ENCODE measurements at places on chromosomes 3 and 15.

GRCh38 chr3:341998-342397 lies 145.4 kb downstream of the CHL1 start:
- DNase-seq, result no peak

- DNase-seq, result peak; percentile 75
Measured at GRCh38 chr15:39624806-39625205, 43.9 kb downstream of the THBS1 start.

- peak; percentile 66 for DNase-seq
Measured at GRCh38 chr3:57017459-57017845, 43.0 kb upstream of the SPATA12 start.

DNA sequence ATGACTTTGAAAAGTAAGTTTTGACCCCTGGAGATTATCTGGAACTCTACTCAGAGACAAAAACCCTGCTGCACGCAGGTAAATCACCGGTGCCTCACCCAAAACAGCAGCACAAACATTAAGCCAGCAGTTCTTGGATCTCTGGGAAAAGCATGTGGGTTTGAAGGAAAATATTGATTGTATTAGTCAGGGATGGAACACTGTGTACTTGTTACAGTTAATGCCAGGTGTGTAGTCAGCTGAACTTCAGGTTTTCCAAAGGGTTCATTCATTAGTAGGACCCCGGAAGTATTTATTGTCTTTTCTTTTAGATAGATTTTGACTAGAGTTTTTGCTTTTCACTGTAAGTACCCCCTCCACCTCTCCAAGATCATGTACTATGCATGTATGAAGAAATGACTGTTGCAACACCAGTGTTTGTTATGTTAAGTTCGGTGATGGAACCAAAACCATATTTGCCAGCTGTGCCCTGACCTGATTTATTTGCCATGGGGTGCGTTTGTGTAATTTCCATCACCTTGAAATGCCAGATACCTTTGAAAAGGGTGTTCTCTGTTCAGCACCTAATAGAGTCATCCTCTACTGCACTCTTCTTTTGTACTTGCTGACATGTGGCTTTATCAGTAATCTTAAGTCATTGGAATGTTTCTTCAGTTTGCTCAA lies 14.5 kb downstream of the ARHGEF26 start:
- no peak for DNase-seq

DNA sequence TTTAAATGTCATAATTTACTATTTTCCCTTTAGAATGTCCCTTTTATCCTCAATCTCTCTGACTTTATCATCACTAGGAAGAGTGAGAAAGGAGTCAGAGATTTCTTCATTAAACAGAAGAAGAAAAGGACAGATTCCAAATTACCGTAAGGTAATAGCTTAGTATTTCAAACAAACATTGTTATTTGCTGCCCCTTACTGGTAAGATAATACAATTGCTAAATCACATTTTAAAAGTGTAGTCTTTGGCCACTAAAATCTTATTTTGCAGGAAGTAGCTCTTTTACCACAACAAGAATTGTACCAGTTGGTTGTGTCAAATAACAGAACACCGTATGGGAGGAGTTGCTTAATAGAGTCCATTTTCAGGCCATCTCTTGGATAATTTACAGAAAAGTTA lies 53.7 kb downstream of the CGGBP1 start:
- no peak for DNase-seq

DNA sequence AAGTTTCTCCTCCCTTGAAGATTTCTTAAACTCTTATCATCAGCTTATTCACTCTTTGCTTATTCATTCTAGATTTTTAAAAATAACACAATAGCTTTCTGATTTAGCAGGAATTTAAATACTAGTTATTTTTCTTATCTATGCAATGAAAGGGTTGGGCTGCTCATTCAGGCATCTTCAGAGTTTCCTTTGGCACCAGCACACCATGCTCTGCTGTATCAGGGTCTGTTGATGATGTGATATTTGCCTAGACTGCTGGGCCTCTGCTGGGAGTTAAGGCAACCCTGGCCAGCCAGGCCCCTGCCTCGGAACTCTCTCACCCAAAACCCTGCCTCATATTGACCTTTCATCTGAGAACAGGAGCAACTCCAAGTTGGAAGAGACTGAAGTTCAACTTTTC lies 35.0 kb downstream of the DRD3 start:
- DNase-seq, result no peak

DNA sequence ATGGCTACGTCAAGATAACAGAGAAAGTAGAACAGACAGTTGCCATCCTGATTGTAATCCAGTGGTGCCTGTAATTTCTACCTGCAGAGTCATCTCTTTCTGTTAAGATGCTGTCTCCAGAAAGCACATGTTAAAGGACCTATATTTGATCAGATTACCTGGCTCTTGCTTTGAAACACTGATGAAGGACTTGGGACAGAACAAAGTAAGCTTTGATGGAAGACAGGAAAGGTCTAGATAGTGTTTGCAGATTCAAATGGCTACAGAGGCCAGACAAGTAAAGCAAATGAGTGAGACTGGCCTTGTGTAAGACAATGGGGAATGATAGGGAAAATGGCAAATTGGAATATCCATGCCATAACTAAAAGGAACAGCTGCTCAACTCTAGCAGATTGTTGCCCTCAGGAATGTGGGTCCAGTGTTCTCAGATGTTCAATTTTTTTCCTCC lies 1.8 kb upstream of the GSK3B start:
- no peak for DNase-seq
